ENCODE measurements at places on chromosomes 2 and 18.

DNA sequence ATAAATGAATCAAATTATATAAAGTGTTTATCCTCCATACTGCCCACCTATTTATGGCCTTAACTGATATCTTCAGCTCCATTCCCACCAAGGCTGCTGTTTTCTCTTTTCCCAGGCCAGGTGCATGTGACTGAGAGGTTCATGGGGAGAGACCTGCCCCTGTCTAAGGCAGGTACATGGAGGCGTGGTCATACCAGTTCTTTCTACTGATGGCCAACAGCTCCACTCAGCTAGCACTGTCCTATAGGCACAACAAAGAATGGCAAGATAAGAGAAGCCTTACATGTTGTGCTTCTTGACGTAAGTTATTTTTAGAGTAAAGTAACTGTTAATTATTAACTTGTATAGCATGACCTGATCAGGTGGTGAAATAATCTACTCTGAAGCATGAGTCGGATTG lies 16.8 kb downstream of the AKAIN1 start:
- DNase-seq: no peak

DNA sequence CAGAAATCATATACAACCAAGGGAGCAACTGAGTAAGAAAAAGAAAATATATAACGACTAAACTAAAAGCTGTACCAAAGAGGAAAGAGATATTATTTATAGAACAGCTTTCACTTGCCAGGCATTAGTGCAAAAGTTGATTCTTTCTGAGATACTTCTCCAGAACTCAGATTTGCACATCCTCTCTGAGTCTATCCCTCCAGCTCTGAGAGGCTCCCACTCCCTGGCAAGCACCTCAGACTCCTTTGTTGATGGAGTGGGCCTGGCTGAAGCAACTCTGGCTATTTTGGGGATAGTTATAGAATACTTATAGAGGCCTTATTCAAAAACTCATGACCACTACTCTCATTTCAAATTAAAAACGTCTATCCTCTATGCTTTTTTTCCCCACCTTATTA lies 501.6 kb upstream of the TNP1 start:
- no peak for DNase-seq

- no peak for DNase-seq
Observed at GRCh38 chr2:234802071-234802844, 149.6 kb upstream of the SH3BP4 start.

- no peak for DNase-seq
Observed at GRCh38 chr2:37471994-37472393, 127.6 kb downstream of the QPCT start.

DNA sequence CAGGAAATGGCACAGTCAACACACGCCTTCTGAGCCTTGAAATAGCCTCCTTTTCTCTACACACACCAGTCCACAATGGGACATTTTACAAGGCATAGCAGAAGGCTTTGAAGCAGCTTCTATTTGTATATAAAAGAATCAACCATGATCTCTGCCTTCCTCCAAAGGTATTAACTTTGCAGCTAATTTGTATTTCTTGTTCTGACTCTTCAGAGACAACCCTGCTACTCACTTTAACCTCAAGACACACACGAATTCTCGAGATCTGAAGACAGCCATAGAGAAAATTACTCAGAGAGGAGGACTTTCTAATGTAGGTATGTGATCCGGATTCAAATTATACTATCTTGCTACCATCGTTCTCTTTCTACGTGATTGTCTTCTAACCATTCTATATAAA lies 104.6 kb downstream of the VIT start:
- no peak for DNase-seq

DNA sequence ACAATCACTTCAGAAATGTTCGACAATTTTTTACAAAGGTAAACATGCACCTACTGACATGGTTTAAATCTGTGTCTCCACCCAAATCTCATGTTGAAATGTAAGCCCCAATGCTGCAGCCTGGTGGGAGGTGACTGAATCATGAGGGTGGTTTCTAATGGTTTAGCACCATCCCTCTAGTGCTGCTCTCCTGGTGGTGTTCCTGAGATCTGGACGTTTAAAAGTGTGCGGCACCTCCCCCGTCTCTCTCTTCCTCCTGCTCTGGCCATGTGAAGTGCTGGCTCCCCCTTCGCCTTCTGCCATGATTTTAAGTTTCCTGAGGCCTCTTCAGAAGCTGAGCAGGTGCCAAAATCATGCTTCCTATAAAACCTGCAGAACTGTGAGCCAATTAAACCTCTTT lies 28.3 kb downstream of the MAP3K2 start:
- no peak for DNase-seq

- no peak for DNase-seq
Observed at GRCh38 chr2:133710613-133711012, 142.3 kb upstream of the NCKAP5 start.

GRCh38 chr2:149278872-149279264 lies 51.5 kb upstream of the LYPD6 start:
- DNase-seq: no peak

- no peak for DNase-seq
Observed at GRCh38 chr2:238839428-238839827, 8.5 kb upstream of the TWIST2 start.

- DNase-seq: no peak
Observed at GRCh38 chr2:60707750-60708371, 48.2 kb upstream of the PAPOLG start.

- no peak for DNase-seq
Observed at GRCh38 chr18:44214396-44214795, 466.3 kb upstream of the SETBP1 start.

- no peak for DNase-seq
Observed at GRCh38 chr2:160371251-160372009, 122.2 kb downstream of the RBMS1 start.
